ENCODE measurements at places on chromosomes 16 and 17.

DNA sequence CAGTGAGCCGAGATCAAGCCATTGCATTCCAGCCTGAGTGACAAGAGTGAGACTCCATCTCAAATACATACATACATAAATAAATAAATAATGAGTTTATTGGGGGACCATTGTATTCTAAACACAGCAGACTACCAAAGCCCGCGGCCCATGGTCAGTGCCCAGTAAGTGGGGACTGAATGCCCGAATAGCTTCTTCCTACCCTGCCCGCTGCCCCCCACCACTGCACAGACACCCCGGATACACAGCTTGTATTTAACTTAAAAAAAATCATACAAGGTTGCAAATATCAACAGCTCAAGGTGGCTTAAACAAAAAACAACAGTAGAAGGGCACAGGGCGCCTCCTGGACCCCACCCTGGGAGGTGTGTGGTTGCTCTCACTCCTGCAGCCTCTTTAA is 22.6 kb upstream of the TLK2 start:
- DNase-seq, result no peak

GRCh38 chr16:281660-282255 is 1.2 kb upstream of the PDIA2 start:
- DNase-seq, result no peak

DNA sequence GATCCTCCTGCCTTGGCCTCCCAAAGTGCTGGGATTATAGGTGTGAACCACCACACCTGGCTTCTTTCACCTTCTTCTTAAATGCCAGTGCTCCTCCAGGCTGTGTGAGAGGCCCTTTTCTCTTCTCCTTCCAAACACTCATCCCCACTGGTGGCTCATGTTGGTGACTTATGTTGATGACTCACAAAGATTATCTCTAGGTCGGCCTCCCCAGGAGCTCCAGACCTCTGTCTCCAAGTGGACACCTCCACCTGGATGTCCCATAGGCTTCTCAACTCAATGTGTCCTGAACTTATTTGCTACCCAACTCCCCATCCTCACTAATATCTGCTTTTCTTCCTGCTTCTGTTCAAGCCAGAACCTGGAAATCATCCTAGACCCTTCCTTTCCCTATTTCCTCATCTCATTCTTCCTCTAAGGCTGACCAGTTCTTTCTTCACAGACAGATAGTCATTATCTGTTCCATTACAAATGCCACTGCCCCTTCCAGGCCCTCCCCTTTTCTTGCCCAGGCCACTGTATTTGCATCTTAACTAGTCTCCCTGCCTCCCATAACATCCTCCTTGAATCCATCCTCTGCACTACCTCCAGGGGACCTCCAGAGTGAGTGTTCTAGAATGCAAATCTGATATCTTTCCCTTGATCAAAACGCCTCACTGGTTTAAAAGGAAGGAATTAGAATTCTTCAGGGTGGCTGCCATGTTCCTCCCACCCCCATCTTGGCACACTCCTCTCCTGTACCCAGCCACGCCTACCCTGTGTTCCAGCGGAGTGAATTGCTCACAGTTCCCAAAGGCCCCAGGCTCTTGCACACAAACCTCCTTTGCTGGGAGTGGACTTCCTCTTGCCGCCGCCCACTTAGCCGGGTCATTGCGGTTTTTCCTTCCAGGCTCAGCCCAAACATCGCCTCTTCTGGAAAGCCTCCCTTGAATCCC is 34.8 kb upstream of the FBXO47 start:
- no peak for DNase-seq

- no peak for DNase-seq
Observed at GRCh38 chr17:51507444-51507843, 247.1 kb downstream of the UTP18 start.

DNA sequence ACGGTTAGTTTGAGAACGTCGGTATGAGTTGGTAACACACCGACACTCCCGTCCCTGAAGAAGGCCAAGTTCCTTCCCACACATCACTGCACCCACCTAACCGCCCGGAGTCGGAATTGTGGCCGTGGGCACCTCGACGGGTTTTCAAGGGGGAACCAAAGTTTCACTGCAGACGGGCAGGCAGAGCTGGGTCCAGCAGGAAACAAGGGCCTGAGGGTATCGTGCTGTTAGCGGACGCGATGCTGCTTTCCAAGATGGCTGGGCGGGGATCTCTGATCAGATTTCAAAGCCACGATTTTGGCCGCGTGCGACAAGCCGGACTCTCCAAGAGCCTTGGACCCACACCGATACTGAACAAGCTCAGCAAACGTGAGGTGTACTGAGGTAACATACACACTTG is 82.3 kb upstream of the DOC2B start:
- DNase-seq, result no peak

GRCh38 chr17:62059414-62059813 is 5.7 kb downstream of the MED13 start:
- no peak for DNase-seq

DNA sequence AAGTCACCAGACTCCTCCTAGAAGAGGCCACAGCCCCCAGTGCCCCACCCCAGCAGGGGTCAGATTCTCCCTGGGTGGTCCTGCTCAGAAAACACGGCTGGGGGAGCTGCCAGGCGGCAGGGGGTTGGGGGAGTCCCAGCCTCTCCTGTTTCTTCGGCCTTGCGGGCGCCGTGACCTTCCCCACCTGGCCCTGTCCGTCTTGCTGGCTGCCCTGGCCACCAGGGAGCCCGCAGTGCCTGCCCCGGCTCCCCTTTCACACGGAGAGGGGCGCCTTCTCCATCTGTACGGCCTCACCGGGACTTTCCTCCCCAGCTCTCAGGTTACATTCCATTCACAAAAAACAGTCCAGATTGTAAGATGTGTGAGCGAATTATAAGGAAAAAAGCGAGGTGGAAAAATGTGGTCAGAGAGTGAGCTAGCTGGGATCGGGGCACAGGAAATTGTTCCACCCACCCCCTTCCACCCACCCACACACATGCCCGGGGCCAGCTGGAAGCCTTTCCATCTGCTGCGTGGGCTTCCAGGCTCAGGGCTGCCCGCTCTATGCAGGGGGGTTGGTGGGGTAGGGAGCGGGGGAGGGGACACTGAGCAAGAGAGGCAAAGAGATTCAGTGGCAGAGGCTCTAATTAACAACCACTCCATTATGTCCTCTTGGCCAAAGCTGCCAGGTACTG is 14.6 kb upstream of the CIBAR2 start:
- DNase-seq, result no peak

DNA sequence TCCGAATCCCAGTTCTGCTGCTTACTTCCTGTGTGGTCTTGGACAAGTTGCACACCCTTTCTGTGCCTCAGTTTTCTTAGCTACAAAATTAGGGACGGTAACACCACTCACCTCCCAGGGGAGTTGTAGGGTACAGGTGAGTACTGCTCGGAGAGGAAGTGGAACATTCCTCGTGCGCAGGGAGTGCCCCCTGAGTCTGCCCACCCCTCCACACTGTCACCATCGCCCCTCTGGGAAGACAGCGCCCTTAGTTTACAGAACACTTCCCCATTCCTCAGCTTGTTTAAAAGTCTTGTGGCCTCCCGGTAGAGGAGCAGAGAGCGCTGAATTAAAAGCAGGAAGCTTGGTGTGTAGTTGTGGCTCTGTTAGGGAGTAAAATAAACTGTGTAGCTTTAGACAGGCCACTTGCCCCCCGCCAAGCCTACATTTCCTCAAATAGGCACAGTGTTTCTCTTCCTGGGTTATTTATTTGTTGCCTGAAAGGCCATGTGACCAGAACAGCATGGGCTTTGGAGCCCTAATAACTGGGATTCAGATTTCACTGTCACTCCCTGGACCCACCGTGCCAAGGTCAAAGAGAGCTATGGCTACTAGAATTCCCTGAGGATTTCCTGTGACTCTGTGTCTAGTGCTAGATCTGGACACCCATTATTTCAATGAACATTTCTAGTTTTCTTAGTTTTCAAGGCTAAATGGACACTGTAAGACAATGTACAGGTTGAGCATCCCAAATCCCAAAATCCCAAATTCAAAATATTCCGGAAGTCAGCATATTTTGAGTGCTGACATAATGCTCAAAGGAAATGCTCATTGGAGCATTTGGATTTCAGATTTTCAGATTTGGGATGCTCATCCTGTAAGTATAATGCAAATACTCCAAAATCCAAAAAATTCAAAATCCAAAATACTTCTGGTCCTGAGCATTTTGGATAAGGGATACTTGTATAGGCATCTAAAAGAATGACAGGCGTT is 372.5 kb downstream of the SNX29 start:
- DNase-seq, result no peak

GRCh38 chr16:22092143-22092933 is at the start of gene VWA3A:
VWA3A (plus strand) TSS chr16:22092541; CDS start chr16:22092638, 97 bp downstream.
- no peak for DNase-seq

GRCh38 chr17:42459256-42459800 is 650 bp downstream of the ATP6V0A1 start:
- DNase-seq, result peak; percentile 77
